NCI-H1105 (cell line): ENCODE measurements at places on chromosomes 11 and 22.

DNA sequence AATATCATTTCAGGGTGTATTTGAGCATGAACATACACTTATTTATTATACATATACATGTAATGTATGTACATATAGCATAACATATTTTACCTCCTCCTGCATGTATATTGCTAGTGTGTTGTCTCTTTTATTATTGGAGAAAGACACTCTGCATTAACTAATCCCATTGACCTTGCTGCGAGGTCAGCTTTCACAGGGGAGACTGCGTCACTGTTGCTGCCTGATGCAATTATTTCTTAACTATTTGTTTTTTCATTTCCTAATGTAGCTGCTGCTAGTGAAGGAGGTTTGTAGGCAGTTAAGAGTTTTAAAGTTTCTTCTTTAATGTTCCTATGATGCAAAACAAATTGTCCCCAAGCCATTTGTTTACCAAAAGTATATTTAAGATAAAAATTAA, 185.4 kb upstream of the CNTN5 start:
- no peak for DNase-seq

- no peak for DNase-seq
Observed at GRCh38 chr11:46444305-46444704, 52.7 kb upstream of the CHRM4 start.

- DNase-seq, result peak; percentile 1
Observed at GRCh38 chr11:36292311-36292722, 3.1 kb upstream of the COMMD9 start.

- no peak for DNase-seq
Observed at GRCh38 chr11:73315293-73316020, 7.4 kb downstream of the ARHGEF17 start.

GRCh38 chr11:35857922-35858321, 85.9 kb upstream of the LDLRAD3 start:
- DNase-seq, result no peak

DNA sequence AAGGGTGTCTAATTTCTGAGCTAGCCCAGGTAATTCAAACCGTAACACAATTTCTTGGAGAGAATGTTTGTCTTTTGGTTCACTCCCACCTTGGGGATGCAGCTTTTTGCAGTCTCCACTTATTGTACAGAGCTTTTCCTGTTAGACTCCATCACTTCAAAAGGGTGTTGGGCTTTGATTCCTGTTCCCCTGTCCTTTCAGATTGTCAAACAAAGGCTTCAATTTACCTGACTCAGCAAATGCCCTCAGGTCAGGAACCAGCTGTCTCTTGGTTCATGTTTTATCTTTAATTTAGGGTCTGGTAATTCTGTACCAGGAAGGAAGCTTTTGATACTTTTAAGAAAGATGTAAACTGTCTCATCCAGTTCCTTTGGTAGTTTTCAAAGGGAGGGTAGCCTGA, 880.6 kb downstream of the NTM start:
- DNase-seq, result no peak

DNA sequence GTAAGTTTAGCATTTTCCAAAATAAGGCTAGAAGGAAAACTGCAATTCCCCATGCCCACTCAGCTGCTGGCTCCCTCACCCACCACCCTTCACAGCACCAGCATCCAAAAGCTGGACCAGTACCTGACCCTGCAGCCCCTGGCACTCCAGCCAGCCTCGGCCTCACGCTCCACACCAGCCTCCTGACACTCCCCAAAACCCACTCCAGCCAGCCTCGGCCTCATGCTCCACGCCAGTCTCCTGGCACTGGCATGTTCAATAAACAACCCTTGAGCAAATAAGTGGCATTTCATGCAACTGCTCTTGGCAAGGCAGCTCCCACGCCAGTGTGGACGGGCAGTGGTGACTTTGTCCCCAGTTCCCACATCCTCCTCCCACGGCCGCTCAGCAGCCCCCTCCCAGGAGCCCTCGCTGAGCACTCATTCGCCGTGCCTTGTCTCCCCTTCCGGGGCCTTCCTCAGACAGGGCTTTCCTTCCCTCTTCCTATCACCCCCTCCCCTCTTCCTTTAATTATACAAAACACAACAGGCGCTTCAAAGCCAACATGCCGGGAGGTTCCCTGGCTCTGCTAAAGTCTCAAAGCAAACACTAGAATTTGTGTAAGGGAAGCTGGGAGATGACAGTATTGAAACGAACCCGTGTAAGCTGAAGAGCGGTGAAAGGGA, 6.8 kb downstream of the TOLLIP start:
- DNase-seq, result no peak

DNA sequence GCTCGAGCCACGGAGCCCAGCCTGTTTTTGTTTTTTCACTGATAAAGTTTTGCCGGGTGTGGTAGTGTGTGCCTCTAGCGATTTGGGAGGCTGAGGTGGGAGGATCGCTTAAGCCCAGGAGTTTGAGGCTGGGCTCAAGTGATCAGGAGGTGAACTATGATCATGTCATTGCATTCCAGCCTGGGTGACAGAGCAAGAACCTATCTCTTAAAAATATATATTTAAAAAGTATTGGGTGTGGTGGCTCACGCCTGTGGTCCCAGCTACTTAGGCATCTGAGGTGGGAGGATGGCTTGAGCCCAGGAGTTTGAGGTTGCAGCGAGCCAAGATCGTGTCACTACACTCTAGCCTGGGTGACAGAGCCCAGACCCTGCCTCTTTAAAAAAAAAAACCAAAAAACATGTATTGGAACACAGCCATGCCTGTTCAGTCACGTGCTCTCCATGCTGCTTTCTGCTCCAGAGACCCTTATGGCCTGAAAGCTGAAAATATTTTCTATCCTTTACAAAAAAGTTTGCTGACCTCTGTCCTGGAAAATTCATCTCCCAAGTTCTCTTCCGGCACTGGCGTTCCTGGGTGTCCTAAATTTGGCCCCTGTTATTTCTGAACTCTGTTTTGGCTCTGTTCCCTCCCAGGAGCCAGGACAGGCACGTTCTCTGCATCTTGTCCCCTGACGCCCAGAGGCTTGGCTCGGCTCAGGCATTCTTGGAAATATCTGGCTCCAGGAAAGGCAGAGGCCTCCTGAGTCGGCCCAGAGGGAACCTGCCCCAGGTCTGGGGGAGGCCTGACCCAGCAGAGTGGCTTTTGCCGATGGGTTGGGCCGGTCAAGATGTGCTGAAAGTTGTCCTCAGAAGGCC, 61.3 kb upstream of the PPP6R3 start:
- DNase-seq, result no peak

GRCh38 chr11:67522844-67523555, at the start of gene CABP2:
CABP2 (minus strand) TSS chr11:67523446; CDS start chr11:67523326, 120 bp downstream.
- DNase-seq, result no peak
